ENCODE measurements at places on chromosomes 6 and 20. TPM values are rescaled to one million over a fixed set of nuclear protein-coding genes. Genes with fewer than 3 reads are reported as not detected.

Gene ADGRF5
- total RNA-seq: not detected

Gene CDKAL1
- total RNA-seq: 22.7 TPM

Gene TGIF2
- 32.2 TPM for total RNA-seq

Gene GABRR1
- not detected for total RNA-seq

Gene EGFL8
- 19.6 TPM for total RNA-seq

Gene GPR63
- total RNA-seq: 1.4 TPM

Gene PROCR
- total RNA-seq: 2.1 TPM

Gene FGD2
- total RNA-seq: 9.8 TPM

Gene CDK19
- 30.0 TPM for total RNA-seq

Gene RAD21L1
- total RNA-seq: 0.48 TPM

Gene SLC32A1
- not detected for total RNA-seq

Gene ACTL10
- 4.9 TPM for total RNA-seq

Gene DYNLT2
- total RNA-seq: 2.3 TPM

Gene EYA2
- not detected for total RNA-seq

Gene MRAP2
- total RNA-seq: not detected
